ENCODE measurements at places on chromosomes 13 and 19.

DNA sequence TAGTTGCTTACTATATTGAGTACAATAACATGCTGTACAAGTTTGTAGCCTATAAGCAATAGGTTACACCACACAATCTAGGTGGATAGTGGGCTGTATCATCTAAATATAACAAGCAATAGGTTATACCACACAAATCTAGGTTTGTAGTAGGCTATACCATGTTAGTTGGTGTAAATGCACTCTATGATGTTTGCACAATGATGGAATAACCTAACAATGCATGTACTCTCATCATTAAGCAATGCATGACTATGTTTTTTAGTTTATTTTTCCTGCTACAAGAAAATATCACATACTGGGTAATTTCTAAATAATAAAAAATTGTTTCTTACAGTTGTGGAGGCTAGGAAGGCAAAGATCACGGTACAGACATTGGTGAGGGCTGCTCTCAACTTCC lies 262.5 kb downstream of the SLITRK6 start:
- DNase-seq: no peak

DNA sequence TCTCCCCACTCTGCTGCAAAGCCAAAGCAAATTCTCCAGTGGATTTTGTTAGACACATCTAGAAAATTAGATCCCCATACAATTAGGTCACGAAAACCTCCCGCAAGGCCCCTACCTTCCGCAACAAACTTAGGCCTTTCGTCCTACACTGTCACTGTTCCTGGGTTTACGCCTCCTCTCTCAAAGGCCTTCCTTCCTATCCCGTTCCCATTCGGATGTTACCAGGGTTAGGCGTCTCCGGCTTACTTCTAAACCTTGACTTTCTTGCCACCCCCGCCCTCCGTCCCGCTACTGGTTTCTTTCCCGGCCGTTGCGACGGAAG lies 754 bp downstream of the RNF6 start:
- no peak for DNase-seq

DNA sequence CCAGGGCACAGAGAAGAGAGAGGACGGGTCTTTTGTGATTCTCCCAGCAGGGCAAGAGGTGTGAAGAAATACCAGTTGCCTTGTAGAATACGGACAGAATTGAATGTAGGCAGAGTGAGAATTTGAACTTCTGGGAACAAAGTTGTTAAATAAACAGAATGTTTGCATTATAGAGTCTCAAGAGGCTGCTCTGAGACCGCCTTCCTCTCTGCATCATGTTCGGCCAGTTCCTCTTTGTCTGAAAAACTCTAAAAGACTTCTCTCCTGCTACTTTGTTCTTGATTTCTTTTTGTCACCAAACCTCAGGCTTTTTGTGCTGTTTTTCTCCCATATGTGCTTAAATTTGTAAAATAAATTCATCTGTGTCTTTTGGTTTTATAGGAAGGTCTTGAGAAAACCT lies 256.4 kb downstream of the DLEU7 start:
- DNase-seq: no peak

DNA sequence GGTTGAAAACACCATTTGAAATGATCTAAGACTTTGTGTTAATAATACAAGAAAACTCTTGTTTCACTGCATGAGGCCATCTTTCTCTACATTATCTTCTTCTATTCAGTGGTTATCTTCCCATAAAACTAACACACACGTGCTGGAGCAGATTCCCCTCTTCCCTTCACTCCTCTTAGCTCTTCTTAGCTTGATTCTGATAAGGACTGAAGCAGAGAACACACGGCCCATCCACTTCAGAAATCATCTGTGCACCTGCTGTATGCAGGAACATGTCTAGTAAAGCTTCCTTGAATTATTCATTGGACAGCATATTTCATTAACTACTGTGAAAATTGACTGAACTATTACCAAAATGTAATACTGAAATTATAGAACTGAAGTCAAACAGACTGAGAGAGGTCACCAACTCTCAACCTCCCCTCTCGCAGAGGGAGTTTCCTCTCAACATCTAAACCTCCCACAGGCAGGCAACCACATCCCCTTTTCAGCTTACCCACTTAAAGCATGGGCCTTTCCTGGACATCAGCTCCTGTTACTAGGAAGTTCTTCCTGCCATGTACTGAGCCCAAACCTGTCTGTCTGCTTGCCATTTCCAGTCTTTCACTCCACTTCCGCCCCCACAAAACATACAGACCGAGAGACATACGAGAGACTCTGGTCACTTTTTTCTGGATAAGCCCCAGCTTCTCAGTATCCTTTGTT lies 113.9 kb downstream of the CRYL1 start:
- DNase-seq: peak; percentile 35

GRCh38 chr13:31227870-31228269 lies 28.1 kb downstream of the B3GLCT start:
- no peak for DNase-seq

GRCh38 chr13:42219876-42220275 lies 52.1 kb upstream of the AKAP11 start:
- no peak for DNase-seq

DNA sequence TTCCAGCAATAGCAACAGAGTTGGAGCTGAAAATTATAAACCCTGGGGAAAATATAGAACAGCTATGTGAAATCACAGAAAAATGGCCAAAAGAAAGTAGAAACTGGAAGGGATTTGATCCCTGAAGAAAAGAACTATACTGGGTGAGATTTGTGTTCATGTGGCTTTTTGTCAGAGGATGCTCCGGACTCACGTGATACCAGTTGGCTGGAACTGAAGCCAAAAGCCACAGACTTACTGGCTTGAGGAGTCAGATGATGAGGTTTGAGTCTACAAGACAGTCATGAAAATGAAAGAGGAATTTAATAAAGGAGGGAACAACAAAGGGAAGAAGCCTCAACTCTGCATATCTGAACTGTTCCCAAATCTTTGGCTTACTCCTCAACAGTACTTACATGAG lies 427.1 kb downstream of the GPC5 start:
- DNase-seq: no peak

- DNase-seq: no peak
Observed at GRCh38 chr13:112782429-112783010, 92.7 kb downstream of the ATP11A start.

- DNase-seq: no peak
Observed at GRCh38 chr19:355134-355533, 10.5 kb upstream of the MIER2 start.

GRCh38 chr19:6593651-6594416 lies 2.9 kb upstream of the CD70 start:
- DNase-seq: no peak

GRCh38 chr13:90746230-90746629 lies 601.3 kb upstream of the MIR17HG start:
- no peak for DNase-seq

GRCh38 chr13:41467425-41467945 lies 10.1 kb downstream of the RGCC start:
- DNase-seq: no peak

DNA sequence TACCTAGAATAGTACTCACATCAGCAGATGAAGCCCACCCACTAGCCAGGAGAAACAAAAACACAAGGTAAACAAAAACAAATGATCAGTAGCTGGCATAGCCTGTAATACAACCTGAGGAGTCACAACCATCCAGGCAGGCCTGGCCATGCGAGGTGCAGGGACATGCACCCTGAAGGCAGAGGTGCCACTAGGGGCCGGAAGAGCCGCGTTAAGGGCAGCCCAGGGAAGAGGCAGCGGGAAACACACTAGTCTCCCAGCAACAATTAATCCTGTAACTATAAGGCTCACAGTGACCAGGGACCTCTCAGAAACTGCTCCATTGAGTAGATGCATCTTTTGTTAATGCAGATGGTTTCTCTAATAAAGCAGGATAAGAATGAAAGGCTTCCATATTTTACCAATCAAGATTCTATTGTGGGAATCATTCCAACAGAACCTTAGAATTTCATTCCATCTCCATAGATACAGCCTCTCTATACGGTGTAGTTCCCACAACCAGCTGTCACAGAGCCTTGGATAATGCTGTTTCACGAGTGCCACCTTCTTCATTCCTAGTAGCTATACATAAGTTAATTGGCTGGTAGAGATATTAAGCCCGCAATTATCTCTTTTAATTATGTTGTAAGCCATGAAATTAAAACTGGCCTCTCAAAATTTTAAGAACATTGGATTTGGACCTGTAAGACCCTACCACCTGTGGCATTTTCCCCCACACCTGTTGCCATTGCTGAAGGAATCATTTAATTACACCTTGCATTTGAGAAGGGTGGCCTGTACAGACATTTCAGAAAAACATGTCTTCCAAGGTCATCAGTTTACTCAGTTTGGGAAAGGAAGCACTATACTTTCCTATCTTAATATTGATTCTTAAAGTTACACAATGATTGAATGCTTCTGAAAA lies 28.7 kb downstream of the ANKRD10 start:
- DNase-seq: no peak

- no peak for DNase-seq
Observed at GRCh38 chr13:72168126-72168855, 301.3 kb upstream of the DACH1 start.

- DNase-seq: no peak
Observed at GRCh38 chr19:616747-617526, 16.4 kb downstream of the POLRMT start.

DNA sequence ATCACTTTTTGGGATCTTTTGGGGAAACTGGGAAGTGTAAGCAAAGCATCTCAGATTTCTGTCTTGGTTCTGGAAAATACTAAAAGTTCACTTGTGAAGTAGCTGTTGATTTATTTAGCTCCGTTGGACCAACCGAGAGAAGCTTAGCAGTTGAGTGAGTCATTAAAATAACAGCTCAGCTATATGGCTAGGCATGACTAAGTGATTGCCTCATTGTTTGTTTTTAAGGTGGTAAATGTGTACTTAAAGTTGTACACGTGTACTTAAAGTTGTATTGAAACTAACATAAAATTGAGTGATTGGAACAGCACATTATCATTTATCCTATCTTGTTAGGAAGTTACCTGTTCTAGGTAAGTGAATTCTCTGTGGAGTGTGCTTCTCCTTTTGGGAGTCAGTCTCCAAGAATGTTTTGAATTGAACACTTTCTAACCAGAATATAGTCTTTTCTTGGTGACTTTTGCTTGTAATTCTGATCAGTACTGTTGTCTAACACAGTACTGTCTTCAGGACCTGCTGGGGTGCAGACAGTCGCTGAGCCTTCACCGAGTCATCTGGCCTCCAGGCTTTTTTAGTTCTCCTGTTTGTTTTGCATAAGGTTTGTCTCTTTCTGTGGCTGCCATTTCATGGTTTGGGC lies 2.9 kb upstream of the DCUN1D2 start:
- peak; percentile 54 for DNase-seq

DNA sequence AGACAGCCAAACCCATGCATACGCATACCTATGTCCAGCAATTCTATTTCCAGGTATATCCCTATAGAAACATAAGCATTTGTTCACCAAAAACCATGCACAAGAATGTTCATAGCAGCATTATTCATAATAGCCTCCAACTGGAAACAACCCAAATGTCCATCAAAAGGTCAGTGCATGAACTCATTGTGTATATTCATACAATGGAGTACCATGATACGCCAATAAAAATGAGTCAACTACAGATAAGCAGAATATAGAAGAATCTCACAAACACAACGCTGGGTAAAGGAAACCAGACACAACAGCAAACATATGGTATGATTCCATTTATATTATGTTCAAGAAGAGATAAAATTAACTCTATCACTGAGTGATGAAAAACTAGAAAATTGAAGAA lies 23.8 kb downstream of the DEDD2 start:
- DNase-seq: no peak

DNA sequence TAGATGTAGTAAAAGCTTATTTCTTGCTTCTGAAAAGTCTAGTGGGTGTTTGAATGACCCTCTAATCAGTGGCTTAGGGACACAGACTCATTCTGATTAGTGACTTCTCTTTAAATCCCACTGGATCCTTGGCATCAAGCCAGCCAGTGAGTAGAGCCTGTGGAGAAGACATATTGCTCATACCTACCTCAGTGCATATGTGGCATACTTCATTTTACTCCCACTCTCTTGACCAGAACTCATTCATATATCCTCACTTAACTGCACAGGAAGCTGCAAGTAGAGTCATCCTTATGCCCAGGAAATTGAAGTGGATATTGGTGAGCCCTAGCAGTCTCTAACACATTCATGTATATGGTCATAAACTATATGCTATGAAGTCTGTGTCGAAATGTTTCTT lies 148.3 kb downstream of the PDS5B start:
- DNase-seq: no peak

GRCh38 chr13:66519259-66519658 lies 710.9 kb downstream of the PCDH9 start:
- DNase-seq: no peak

GRCh38 chr19:16144216-16144581 lies 714 bp downstream of the HSH2D start:
- DNase-seq: no peak

DNA sequence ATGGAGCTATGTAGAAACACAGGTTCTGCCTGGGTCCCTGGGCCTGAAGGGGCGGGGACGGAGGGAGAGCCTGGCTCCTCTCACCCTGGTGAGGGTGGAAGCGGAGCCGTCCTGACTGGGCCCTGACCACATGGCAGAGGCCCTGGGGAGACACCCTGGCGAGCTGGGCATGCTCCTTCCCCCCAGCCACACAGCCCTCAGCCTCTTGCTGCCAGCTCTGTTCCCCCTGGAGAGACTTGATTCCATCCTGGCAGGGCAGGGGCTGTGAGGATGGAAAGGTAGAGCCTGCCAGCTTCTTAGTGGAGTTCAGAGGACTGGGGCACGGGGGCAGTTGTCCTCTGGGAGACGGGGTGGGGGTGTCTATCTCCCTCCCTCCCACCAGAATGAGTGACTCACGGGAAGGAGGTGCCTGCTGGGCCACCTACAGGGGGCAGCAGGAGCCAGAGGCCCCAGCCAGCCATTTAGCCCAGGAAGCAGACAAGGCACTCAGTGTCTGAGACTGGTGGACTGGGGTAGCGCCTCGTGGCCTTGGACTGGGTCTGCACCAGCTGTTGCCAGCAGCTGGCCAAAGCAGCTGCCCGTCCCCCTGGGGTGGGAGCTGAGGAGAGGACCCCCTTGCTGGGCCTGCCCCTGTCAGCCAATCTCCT lies 22.8 kb upstream of the RNF17 start:
- DNase-seq: no peak

GRCh38 chr19:1041272-1041834 lies 1.4 kb downstream of the ABCA7 start:
- no peak for DNase-seq

- DNase-seq: no peak
Observed at GRCh38 chr13:98537306-98537705, 39.6 kb downstream of the STK24 start.

DNA sequence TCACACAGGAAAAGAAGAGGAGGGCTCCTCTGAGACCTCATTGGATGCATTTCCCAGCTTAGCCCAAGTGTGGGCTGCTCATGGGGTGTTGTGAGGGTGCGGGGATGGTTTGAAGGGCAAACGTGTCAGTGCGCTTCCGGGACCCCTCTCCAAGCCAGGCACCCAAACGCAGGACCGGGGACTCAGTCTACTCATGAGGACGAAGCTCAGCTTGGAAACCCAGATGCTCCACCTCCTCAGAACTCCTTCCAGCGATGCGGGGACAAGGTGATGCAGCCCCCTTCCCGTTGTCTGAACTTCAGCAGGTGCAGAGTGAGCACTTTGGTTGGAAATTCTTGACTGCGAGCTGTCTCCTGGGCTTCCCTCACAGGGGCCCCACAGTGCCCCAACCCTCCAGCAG lies 33.1 kb upstream of the MTIF3 start:
- no peak for DNase-seq

- DNase-seq: no peak
Observed at GRCh38 chr19:20414120-20414519, 151.5 kb downstream of the ZNF737 start.
